ENCODE measurements at places on chromosomes 1 and 21.
A peak's percentile ranks its signal among the peaks of the same experiment; 100 is the strongest.

DNA sequence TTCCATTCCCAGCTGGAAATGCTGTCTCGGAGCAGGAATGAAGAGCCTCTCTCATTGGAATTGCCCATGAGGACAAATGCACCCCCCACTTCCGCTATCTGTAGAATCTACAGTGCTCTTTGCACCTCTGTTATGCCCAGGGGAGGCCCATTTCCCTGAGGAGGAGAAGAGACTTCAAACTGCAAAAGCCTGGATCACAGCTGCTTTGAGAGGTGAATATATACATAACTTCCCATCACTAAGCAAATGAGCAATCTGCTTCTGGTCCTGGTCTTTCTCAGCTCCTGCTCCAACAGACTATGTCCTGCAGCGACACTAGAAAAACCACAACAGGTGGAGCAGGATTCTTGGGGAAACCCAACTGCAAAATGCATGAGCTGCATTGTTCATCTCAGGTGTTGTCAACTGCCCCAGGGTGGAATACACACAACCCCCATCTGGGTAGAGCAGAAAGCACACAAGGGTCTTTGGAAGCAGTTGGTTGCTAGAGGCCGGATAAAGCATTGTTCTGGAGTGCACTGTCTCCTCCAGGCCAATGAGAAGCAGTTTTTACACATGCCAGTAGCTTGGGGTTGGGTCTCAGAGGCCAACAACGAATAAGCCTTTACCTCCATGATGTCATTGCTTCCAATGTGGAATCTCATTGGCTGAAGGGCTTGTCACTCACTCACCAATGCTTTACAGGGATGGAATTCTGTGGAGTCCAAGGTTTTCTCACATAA is 67.7 kb upstream of the RAB4A start:
- no peak for DNase-seq

- peak; percentile 28 for DNase-seq
These were observed 59.2 kb downstream of the MATN1 start for GRCh38 chr1:30664103-30664755.

DNA sequence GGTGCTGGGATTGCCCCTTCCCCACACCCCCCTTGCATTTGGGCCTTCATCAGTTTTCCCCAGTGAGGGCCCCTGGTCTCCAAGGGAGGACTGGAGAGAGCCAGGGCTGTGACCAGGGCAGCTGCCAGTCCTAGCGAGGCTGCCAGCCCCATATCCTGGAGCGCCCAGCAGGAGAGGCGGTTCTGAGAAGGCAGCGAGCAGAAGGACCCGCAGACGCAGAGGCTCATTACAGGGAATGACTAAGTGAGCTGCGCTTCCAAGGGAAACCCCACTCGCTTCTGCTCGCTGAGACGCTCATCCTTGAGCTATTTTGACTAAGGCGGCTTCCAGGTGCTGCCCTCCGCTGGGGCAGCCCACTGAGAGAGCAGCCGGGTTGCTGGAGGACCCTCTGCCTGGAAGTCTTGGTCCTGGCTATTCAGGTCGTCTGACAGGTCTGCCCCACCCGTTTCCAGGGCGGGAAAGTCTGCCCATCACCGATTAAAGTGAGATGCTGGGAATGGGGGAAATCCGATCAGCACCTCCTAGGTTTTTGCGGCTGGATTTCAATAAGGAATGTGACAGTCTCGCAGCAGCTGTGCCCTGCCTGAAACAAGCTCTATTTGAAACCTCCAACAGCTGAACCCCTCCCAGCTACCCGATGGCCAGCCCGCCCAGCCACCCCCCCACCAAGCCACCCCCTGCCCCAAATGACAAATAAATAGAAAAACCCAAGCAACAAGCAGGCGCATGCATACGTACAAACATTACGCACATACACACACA is 2.8 kb downstream of the KCNN3 start:
- peak; percentile 69 for DNase-seq

DNA sequence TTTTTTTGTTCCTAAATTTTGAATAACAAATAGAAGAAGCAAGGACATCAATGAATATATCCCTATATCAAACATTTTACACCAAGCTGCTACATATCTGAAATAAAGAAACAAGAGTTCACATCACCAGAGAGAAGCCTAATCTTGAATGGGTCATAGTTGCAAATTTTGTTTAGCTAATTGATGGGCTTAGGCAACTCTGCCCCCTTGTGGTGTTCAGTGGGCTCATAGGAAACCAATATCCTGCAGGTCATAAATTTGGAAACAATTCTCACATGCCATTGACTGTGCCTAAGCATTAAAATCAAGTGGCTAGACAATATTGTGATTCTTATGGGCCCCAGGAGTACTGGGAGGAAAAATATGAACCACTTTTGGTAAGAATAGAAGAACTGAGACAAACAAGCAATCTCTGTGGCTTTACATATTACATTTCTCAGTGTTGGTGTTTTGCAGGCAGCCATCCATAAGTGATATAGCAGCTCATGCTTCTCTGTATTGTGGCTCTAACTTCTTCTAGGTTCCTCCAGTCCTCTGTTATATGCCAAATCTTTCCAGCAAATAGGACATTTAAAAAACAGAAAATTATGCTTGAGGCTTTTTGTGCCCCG is 1262.8 kb upstream of the PRMT6 start:
- no peak for DNase-seq

GRCh38 chr1:107264561-107264960 is 123.7 kb downstream of the NTNG1 start:
- no peak for DNase-seq

DNA sequence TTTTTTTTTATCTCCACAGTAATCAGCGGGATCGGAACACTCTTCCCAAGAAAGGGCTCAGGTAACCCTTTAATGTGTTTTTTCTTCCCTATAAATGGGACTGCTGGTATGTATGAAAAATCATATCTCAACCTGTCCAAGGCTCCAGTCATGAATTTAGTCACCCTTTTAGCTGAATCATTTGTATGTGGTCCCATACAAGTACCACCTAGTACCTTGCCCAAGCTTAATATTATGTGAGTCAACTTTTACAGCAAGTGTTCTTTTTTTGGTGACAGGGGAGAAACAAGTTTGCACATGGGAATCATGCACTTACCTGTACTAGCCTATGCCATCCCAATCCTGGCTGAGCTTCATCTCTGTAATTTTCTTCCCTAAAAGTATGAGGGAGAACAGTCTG is 43.7 kb upstream of the IPO9 start:
- no peak for DNase-seq

DNA sequence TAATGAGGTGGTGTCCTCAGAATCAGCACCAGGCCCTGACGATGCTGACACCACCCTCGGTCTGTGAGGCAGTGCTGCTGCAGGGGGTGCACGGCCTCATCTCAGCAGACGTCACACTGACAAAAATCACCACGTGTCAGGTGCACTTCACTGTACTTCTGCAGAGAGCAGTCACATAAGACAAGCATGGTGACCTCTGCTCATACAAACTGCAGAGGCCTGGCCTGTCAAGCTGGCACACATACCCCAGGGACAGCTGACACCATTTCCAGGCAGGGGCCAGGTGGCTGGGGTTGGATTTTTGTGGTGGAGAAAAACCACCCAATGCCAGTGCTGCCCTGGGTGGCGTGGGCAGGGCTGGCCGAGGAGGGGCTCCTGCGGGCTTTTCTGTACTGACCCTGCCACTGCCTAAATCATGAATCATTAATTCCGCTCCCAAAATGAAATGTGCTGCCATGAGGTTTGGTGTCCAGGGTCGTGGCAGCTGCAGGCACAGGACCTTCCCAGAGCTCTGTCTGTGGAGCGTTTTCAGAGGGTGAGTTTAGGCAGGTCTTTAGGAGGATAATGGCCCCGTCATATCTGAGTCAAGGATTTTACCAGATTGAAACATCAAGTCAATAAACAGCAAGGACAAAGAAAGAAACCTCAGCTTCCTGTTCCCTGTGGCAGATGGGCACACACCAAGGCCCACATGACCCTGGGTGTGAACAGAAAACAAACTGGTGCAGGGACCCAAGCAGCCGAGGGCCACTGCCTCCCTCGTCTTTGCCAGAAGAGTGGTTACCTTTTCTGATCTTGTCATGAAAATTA is 33.4 kb upstream of the GPR153 start:
- no peak for DNase-seq

DNA sequence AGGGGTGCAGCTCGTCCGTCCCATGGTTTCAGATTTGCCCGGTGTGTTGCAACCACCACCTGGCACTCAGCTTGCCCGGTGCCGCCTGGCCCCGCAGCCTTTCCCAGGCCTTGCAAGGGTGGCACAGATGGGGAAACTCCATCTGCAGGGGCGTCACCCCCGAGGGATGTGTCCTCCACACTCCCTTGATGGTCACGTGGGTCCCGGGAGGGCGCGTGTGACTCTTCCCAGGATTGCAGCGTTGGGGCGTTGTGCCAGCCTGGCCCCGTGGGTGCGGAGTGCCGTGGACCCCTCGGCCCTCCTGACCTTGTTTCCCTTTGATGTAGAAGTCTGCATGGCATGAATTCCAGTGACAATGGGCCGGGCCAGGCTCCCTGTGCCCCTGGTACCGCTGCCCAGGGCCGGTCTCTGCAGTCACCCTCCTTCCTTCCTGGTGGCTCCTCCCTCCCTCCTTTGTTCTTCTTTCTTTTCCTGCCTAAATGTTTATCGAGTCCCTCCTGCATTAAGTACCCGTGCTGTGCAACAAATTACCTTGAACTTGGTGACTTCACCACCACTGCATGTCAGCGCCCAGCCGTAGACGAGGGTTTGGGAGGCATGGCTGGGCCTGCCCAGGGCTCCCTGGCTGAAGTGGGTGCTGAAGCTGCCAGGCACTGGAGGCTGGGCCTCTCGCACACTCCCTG is 22.9 kb downstream of the RRP1 start:
- no peak for DNase-seq

Data from activated effector memory CD4-positive, alpha-beta T cell treated with anti-CD3 and anti-CD28 coated beads, Interleukin-2, amount 50 U/mL, for 16 hours (primary cell).